ENCODE measurements at places on chromosomes 11 and 22.

GRCh38 chr11:21414953-21415352, 745.6 kb downstream of the NELL1 start:
- DNase-seq: no peak

GRCh38 chr11:47225552-47226400, 11.0 kb downstream of the DDB2 start:
- DNase-seq: no peak

- peak; percentile 16 for DNase-seq
Observed at GRCh38 chr22:45318558-45319323, 9.0 kb downstream of the FAM118A start.

DNA sequence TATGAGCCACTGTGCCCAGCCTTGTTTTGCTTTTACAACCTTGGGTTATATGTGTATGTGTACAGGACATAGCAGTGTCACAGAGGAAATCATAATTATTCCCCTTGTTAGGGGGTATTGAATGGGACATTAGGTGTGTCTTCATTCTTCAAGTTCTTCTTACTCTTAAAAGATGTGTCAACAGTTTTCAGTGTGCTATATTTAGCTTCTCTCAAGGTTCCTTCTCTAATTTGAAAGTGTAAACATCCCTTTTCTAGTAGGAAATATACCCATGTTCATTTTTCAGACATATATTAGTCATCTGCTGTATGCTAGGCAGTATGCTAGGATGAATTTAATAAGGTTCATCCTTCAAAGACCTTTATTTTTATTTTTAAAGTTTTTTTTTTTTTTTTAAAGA, 17.1 kb downstream of the PCF11 start:
- DNase-seq: no peak

GRCh38 chr22:19291218-19291579, 320 bp downstream of the CLTCL1 start:
- DNase-seq: no peak

DNA sequence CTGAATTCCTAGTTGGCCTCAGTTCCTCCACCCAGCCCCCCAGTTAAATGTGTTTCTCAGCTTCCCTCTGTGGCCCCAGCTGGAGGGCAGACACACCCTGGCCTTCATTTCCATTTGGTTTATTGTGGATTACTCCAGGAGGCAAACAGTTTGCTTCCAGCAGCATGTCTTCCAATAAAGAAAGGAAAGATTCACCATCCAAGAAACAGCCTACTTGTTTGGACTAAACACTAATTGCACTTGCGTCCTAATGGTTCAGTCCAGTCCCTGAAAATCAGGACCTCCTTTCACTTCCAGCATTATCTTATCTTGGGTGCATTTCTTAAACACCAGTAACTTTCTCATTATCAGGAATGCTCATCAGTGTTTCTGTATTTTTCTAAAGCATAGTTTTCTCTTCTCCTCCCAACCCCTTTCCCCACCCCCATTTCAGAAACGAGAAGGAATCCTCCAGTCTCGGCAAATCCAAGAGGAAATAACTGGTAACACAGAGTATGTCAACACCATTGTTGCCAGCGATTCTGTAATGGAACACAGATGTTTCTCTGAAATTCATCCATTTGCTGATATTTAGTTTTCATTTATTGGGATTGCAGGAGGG, 130.9 kb downstream of the PARVA start:
- no peak for DNase-seq

- DNase-seq: no peak
Observed at GRCh38 chr22:49838771-49839717, 11.4 kb upstream of the BRD1 start.

- no peak for DNase-seq
Observed at GRCh38 chr22:35915477-35916013, 113.1 kb downstream of the RBFOX2 start.

Measured in kidney epithelial cell (primary cell).